NCI-H1417 treated with DMSO at 0.1 percent for 48 hours (cell line): ENCODE measurements at places on chromosomes 5 and 9.
A peak's percentile ranks its signal among the peaks of the same experiment; 100 is the strongest.

GRCh38 chr5:140564196-140565023 is at the start of the genes APBB3 and SLC35A4:
Gene APBB3, minus strand, starts transcription at chr5:140564598. Its CDS starts 353 bp downstream, at chr5:140564245.
Gene SLC35A4, plus strand, starts transcription at chr5:140564828. Its CDS starts 2,342 bp downstream, at chr5:140567170.
- peak; percentile 64 for DNase-seq

- no peak for DNase-seq
Measured at GRCh38 chr5:142499591-142500226, 174.9 kb upstream of the SPRY4 start.

DNA sequence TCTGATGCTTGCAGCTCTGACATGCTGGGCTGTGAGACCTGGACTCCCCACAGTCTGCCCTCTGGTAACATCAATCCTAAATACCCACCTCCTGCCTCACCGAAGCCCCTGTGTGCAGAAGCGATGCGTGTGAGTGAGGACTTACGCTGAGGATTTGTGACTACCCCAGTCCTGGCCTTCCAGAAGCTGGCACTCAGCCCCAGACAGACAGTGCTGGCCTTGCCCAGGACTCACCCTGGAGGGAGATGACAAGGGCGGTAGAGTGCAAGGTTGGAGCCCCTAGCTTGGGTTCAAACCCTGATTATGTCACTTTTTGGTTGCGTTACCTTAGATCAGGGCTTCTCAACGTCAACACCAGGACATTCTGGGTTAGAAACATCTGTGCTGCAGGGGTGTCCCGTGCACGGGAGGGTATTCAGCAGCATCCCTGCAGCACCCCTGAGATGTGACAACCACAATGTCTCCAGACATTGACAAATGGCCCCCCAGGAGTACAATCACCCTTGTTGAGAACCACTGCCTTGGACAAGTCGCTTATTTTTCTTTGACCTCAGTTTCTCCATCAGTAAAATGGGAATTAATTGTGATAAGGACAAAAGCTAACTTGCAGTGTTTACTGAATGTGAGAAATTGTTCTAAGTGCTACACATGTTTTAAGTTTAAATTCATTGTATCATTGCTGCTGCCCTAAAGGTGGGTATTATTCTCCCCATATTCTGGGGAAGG is 23.5 kb upstream of the TTLL11 start:
- DNase-seq, result no peak

DNA sequence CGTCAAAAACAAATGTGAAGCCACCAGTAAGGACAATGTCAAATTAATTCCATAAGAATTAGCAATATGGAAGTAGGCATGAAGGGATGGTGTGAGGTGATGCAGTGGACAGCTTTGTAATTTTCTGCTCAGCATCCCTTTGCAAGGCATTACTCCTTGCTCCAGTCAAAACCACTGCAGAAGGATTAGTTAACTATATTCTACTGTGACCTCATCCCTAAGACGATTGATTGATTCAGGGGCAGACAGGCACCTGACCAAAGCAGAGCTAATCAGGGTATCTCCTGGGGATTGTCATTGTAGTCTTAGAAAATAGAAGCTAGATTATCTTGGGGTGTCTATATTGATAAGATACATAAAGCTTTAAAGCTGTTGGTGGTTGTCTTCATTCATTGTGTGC is 98.7 kb downstream of the NMUR2 start:
- no peak for DNase-seq

GRCh38 chr9:114011313-114011712 is 66.8 kb downstream of the AMBP start:
- no peak for DNase-seq
